ENCODE measurements at places on chromosomes 5 and 9.

DNA sequence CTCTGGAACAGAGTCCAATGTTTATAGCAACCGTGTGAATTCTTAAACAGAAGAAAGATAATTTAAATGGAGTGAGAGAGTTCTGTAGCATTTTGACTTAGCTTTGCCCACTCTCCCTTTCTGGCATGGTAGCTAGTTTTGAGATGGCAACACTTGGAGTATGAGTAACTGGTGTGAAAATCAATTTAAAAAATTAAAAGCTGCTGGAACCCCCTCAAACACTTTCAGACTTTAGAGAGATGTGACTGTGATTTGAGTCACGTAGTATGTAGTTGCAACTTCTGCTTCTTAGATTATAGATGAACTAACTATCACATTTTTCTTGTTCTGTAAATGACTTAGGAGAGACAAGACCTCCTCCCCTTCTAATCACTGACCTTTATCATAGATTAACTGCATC lies 2309.5 kb upstream of the C9orf72 start:
- DNase-seq: no peak

DNA sequence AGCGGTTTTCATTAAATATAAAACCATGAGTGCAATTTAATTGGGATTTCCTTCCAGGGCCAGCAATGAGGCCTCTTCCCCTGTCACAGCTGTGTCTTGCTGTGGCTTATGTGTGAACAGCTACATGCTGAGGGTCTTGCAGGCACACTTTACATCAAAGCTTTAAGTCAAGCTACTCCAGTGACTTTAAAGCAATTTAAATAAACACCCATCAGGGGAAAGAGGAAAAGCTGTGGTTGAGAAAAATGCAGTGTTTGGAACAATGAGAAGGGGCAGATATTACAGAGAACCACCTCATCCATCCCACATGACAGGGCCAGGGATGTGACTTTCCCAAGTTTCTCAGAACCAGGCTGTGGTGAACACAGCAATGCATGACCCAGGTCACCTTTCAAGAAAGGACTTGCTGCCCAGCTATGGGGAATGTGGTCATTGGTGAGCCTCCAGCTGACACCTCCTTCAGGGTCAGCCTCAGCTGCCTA lies 115.9 kb upstream of the LPAR1 start:
- DNase-seq: no peak

- DNase-seq: no peak
Measured at GRCh38 chr9:18743971-18744370, 270.0 kb downstream of the ADAMTSL1 start.

DNA sequence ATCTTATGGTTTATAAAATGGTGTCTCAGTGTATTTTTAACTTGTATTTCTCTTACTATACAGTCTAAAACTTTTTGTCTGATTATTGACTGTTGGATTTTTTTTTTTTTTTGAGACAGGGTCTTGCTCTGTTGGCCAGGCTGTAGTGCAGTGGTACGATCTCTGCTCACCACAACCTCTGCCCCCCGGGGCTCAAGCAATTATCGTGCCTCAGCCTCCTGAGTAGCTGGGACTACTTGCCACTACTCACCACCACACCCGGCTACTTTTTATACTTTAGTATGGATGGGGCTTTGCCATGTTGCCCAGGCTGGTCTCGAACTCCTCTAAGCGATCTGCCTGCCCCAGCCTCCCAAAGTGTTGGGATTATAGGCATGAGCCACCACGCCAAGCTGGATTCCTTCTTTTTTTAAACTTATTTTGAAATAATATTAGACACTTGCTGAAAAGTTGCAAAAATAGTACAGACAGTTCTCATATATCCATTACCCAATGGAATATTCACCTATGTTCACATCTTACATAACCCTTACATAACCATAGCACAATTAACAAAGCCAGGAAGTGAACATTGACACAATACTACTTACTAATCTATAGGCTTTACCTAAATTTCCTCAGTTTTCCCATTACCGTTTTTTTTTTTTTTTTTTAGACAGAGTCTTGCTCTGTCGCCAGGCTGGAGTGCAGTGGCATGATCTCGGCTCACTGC lies 47.2 kb downstream of the STOM start:
- DNase-seq: no peak
